ENCODE measurements at places on chromosomes 3 and 15.

DNA sequence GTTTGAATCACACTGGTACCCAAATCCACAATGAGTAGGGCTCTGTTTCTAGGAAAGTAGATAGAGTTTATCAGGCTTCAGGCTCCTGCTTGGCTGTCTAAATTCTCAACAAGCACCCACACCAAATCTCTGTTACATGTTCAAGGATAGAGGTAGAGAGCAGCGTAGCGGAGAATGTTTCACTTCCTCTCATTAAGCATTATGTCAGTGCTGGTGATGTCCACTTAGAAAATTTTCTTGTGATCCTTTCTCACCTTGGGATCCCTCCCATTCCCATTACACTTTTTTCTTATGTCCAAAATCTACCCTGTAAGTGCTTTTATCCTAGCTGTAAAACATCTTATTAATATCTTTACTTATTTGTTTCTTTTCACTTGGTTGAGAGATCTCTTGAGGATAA lies 34.7 kb upstream of the GCSAM start:
- no peak for DNase-seq

DNA sequence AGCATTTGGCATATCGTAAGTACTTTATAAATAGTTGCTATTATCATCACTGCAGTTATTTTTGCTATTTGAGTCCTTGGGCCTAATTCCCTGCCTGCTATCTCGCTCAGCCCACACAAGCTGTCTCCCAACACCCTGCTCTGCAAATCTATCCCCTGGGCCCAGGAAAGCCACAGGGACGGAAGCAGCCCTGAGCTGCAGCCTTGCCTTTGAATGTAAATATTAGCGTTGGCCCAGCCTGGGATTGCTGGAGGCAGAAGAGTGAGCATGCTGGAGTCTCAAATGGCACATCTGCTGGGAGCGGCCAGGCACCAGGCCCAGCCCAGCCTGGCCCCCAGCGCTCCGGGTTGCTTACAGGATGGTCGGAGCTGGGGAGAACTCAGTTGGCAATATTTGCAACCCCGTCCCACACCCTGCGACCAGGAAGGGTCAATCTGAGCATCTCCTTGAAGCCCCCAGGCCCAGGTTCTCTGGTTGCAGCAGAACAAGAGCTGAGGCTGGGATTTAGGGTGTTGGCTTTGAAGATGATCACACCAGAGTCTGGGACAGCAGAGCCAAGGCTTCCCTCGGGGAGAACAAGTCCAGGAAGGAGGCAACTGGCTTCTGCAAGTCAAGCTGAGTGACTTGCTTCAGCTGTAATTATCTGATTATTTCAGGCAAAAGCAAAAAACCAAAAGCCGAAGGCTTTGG lies 529.6 kb downstream of the SHQ1 start:
- no peak for DNase-seq

DNA sequence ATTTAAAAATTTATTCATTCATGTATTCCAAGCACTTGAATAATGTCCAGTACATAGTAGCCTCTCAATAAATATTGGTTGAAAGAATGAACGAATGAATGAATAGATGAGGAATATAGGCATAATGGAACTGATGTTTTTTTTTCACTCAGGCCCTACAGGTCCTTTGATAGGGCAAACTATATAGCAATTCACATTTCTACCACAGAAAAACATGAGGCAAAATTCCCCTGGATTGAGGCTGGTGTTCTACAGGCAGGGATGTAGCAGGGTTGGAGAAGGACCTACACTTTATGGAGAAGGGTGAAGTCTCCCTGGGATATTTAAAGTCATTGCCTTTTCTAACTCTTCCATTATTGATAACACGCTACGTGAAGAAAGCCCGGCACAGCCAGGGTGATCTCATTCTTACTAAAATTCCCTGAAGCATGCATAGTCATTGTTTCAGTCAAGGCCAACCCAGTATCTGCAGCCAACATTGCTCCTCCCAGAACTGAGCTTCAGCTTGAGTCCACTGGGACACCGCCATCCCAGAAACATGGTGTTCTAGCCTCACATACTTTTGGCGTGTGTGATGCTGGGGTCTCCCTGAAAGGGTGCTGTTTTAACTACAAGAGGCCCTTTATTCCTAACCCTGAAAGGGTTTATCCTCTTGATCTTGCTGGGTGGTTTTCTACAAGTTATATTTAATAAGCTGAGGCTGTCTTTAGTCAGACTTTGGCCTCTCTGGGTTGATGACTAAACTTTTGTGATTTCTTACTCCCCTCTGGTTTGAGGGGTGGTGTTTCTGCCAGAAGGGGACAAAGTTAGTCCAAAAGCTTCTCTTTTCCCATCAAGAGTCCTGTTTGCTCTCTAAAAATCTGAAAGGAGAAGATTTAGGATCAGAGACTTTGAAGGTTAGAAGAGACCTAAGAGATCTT lies 25.9 kb upstream of the FBN1 start:
- DNase-seq = no peak

DNA sequence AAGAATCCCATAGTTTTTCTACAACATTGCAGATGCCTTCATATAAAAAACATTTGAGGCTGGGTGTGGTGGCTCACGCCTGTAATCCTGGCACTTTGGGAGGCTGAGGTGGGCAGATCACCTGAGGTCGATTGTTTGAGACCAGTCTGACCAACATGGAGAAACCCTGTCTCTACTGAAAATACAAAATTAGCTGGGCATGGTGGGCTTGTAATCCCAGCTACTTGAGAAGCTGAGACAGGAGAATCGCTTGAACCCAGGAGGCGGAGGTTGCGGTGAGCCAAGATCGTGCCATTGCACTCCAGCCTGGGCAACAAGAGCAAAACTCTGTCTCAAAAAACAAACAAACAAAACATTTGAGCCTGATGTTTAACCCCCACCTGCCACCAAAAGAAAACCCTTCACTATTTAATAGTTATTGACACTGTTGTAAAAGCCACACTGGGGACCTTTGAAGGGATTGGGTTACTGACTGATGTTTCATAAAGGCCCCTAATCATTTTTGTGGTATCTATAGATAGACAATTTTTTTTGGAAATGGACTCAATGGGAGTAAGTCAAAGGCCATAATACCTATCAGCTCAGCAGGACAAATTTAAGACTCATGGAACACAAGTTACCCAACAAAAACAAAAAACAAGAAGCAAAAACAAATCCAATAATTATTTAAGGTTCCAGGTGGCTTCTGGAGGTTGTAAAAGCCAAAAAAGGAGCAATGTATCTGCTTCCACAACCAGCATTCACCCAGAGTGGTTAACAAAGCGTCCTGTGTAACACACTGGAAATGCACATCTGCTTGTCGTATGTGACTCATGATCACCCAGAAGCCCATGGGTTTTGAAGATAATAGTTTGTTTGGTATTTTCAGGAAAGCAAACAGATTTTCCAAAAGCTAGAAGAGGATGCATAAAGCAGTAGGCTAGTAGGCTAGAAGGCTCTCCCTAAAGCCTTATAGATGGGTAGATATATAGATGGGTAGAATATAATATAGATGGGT lies 41.2 kb downstream of the CDCP1 start:
- no peak for DNase-seq

GRCh38 chr3:97070302-97070701 lies 255.9 kb downstream of the EPHA6 start:
- DNase-seq = no peak

DNA sequence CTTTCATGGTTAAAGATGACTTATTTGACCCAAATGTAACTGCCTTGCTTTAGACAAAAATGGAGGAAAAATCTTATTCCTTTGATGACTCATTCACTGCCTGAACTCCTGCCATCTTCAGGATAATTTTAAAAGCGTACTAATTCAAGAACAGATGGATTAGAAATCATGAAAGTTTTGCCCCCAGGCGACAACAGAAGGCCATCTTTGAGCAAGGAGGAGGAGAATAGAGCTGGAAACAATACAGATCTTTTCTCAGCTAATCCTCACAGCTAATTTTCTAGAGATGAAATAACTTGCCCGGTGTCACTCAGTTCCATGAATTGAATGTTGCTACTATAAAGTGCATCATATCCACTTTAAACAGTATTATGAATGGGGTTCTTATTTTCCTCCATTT lies 324.7 kb upstream of the RARB start:
- DNase-seq = no peak

DNA sequence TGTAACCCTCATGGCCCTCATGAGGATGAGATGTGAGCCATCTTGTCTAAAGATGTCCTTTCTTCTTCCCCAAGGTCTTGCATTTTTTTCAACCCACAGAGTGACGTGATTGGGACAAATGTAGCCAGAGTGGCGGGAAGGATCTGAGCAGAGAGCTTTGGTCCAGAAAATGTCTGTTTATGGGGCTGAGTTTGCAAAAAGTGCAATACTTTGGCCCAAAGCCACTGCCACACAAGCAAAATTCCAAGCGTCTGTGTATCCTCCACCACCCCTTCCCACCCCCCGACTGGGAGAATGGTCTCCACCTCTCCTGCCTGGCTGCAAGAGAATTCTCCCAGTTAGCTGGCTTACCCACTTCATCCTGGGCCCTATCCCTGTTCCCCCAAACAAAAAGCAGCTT lies 246.9 kb upstream of the LRIG1 start:
- no peak for DNase-seq

DNA sequence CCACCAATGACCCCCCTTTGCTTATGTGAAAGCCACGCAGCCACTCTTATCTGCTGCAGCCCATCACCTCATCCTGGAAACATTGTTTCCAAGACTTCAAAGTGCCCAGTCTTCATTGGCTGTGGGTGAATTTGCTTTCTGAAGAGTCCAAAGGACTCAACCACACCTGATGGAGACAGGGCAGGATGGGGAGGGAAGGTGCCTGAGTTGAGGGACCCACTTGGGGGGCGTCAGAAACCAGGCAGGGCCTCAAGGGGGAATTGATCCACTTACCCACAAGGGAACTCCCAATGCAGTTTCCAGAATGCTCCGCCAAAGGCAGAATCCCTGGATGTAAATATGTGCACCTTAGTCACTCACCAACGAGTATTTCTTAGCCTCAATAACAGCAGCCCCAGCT lies 147.9 kb upstream of the ATP2B2 start:
- DNase-seq = no peak

GRCh38 chr3:175735866-175736265 lies 876.7 kb downstream of the NAALADL2 start:
- no peak for DNase-seq

- no peak for DNase-seq
These were observed 147.0 kb upstream of the VEPH1 start for GRCh38 chr3:157650172-157650571.

GRCh38 chr3:48504051-48504946 lies at the start of gene SHISA5:
Gene SHISA5, minus strand, starts transcription at chr3:48504174. Its CDS starts 80 bp downstream, at chr3:48504094.
- DNase-seq = no peak

GRCh38 chr3:5699811-5700210 lies 512.3 kb downstream of the EDEM1 start:
- no peak for DNase-seq

DNA sequence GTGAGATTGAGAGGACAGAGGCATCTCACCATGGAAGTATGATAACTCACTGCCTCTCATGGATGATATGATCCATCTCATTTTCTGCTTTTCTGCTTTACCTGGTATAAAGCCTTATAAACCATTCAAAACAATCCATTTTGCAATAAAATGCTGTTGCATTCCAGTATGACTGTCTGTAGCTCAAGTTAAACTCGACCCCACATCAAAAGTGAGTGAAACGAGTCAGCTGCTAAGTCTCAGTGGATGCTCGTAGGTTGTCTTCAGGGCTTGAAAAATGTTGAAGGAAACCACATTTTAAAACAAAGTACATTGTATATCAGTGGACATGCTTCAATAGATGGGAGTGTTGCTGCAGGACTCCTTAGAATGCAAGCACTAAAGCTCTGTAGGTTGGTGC lies 839.0 kb downstream of the TUSC7 start:
- no peak for DNase-seq

GRCh38 chr15:25087137-25087536 lies 132.3 kb downstream of the SNRPN start:
- DNase-seq = no peak

DNA sequence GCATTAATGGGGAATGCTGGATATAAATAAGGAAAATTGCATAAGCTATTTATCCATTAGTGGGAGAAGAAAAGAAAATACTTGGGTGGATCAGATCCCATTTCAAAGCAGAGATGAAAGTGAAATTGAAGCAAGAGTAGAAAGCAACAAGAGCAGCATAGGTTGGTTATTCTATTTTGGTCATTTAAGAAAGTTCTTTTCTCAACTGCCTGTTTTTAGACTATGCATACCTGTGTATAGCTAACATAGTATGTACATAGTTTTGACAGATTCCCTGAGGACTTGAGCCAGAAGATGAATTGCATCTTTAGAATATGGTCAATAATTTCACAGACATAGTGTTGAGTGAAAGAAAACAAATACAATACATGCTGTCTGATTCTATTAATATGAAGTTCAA lies 29.0 kb upstream of the DENND4A start:
- no peak for DNase-seq

DNA sequence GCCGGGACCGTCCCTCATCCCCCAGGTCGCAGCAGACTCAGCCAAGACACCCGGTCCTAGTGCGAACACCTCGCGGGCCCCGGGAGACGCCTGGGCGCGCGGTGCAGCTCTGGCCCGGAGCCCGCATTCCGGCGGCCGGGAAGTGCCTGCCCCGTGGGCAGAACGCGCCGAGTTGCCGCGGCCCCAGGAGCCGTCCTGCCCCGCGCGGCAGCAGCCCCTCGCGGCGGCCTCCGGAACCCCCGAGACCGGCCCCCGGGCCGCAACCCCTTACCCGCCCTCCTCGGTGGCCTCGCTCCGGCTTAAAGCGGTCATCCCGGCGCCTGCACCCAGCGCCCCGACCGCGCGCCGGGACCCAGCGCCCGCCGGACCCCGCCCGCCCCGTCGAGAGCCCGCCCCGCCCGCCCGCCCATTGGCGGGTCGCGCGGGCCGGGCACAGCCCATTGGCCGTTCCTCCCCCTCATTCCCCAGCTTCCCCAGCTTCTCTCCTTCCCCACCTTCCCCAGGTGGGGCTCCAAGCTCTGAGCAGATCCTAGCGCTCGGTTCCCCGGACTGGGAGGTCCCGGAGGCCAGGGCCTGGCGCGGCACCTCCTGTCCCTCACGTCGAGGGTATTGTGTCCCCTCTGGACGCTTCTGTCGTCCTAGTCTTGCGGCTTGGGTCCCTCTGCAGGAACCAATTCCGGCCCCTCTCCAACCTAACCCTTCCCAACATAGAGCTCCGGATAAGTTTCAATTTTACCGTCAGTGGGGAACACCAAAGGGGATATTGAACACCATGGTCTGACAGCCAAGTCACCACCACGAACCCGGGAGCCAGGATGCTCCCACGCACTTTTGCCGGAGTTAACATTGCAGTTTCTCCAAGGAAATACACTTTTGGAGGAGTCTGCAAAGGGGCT lies at the start of gene GRAMD2A:
Gene GRAMD2A, minus strand, starts transcription at position 328 of the 896 bp plus-strand sequence.
- DNase-seq = no peak

DNA sequence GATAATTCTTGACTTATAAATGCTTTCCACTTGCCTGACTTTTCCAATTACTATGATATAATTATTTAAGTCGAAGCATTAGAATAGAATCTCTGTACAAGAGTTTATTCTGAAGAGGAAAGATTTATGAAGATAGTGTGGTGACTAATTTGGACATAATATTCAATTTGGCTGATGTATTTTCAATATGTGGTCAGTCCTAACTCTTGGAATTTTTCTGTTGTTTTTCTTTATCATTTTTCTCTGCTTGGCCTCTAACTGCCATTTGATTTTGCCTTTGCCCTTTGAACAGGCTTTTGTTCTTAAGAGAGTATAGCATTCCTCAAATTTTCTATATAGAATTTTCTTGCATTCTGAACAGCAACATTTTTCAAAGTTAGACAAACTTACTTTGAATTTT lies 2.6 kb upstream of the MDFIC2 start:
- no peak for DNase-seq

All from smooth muscle cell of the brain vasculature (primary cell).